Glutamatergic neuron (in vitro differentiated cells): ENCODE measurements at places on chromosomes 11 and 22.
A peak's percentile ranks its signal among the peaks of the same experiment; 100 is the strongest.

- DNase-seq = no peak
Observed at GRCh38 chr11:26021017-26021416, 310.9 kb upstream of the ANO3 start.

- DNase-seq = no peak
Observed at GRCh38 chr22:50146439-50147238, 23.9 kb upstream of the PANX2 start.

- no peak for DNase-seq
Observed at GRCh38 chr22:50151571-50152537, 18.7 kb upstream of the PANX2 start.

DNA sequence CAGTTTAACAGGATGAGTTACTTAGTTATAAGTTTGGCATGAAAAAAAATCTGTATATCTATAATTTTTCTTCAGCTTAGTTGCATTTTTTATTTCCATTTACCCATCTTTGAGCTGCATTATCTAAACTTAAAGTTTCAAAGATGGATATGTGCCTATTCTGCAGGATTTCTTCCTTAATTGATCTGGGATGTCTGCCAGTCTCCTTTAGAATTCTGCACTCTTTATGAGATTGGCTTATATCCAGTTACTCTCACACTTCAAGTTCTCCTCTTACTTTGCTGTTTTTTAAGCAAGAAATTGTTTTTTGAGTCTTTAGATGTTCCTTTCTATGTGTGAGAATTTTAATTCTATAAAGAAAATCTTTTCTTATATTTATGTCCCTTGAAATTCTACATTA lies 5.1 kb upstream of the PDGFD start:
- no peak for DNase-seq

DNA sequence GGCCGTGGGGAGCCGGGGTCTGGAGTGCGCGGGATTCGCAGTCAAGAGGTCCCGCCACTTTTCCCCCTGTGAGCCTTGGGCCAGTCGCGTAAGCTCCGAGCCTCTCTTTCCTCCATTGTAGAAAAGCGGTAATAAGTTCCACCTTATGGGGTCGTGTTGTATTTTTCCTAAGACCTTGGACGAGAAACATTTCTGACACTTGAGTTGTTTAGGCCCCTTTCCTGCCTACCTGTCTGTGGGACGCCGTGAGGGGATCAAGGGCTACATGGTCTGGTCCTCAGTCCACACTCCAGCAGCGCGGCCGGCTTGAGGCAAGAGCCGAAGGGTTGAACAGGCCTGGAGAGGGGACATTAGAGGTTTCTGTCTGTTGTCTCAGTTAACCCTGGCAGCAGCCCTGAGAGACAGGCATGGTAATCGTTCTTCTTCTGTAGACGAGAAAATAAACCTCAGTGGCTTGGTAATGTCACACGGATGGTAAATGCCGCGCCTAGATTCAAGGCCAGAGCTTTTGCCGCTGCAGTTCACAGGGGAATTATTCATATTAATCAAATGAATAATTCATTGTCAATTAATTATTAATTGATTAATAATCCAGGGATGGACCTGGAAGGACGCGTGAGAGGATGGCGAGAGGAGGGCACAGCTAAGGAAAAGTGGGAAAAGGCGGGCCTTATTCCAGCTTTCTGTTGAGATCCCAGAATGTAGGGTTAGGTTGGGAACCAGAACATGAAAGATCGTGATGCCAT lies 545 bp downstream of the FEN1 start:
- no peak for DNase-seq

GRCh38 chr11:85377901-85378300 lies 249.2 kb downstream of the DLG2 start:
- no peak for DNase-seq

GRCh38 chr11:12258451-12258850 lies 118.9 kb upstream of the PARVA start:
- no peak for DNase-seq

- DNase-seq = no peak
Observed at GRCh38 chr11:117855186-117855845, 21.1 kb downstream of the FXYD6 start.

- no peak for DNase-seq
Observed at GRCh38 chr11:92681586-92681985, 287.9 kb upstream of the MTNR1B start.

DNA sequence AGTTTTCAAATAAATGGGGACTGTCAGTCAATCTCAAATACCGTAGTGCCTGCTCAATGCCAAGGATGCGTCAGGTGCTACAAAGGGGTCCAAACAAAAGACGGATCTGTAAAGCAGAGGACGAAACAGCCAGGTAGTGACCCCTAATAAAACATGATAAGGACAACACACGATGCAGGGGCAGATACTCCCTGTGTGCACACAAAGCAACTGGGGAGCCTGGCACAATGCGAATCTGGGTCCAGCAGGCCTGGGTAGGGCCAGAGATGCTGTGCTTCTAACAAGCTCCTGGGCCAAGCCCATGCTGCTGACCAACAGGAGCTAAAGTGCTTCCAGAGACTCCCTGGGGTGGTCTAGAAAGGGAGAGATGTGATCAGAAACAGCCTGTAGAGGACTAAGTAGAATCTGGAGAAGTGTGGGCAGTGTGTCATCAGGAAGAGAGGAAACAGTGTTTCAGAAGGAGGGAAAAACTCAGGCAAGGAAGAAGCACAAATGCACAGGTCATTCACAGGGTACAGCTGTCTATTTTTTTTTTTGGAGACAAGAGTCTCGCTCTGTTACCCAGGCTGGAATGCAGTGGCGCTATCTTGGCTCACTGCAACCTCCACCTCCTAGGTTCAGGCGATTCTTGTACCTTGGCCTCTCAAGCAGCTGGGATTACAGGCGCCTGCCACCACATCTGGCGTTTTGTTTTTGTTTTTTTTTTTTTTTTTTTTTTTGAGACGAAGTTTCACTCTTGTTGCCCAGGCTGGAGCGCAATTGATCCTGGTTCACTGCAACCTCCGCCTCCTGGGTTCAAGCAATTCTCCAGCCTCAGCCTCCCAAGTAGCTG lies 74.5 kb downstream of the MICAL3 start:
- DNase-seq = no peak

DNA sequence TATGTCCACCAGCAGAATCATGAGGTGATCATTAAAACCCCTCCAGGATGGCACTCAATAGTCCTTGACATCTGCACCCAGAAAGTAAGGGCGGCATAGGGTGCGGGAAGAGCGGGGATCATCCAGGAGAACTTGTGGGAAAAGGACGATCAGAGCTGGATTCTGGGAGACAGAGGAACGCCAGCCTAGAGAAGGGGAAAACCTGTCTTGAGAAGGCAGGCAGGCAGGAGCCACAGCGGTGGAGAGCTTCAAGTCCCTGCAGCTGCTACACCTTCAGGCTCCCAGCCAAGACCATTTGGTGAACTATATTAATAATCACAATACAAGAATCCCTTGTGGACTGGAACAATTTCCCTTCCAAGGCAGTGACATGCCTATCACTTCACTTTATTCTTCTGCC lies 134.3 kb downstream of the BUD13 start:
- no peak for DNase-seq

- DNase-seq = no peak
Observed at GRCh38 chr11:4087551-4087950, 7.0 kb upstream of the RRM1 start.

GRCh38 chr22:37417264-37417663 lies 10.0 kb downstream of the ELFN2 start:
- no peak for DNase-seq

- no peak for DNase-seq
Observed at GRCh38 chr11:77130763-77131513, 2.9 kb downstream of the MYO7A start.

GRCh38 chr22:31333641-31334040 lies 12.5 kb downstream of the PATZ1 start:
- no peak for DNase-seq

DNA sequence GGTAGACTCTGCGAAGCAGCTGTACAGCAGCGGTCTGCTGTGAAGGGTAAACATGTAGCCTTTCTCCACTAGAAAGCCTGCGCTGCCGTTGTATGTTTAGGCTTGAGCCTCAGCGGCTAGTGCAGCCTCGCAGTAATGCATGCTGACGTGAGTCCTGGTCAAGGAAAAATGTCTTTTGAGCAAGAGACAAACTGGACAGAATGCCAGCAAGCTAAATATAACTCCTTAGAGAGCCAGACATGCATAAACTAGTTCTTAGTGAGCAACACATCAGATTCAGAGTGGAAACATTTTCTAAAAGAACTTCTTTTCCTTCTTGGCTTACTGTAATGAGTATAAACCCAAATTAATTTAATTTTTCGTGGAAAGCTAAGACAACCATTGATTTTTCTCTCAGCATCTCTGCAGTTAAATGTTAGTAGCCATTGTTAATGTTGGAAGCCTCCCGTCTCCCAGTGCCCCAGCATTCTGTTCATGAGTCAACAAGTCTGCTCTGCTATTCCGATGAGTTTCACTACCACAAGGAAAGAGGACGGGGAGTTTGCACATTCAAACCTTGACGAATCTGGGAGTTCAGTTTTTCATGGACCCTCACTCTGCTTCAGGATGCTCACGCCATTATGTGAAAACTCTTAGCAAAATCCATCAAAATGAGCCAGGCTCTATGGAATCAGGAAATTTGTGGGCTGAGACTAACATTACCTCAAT lies 51.4 kb downstream of the JAM3 start:
- peak; percentile 28 for DNase-seq

GRCh38 chr22:42330170-42330569 lies 59.7 kb upstream of the TCF20 start:
- no peak for DNase-seq

DNA sequence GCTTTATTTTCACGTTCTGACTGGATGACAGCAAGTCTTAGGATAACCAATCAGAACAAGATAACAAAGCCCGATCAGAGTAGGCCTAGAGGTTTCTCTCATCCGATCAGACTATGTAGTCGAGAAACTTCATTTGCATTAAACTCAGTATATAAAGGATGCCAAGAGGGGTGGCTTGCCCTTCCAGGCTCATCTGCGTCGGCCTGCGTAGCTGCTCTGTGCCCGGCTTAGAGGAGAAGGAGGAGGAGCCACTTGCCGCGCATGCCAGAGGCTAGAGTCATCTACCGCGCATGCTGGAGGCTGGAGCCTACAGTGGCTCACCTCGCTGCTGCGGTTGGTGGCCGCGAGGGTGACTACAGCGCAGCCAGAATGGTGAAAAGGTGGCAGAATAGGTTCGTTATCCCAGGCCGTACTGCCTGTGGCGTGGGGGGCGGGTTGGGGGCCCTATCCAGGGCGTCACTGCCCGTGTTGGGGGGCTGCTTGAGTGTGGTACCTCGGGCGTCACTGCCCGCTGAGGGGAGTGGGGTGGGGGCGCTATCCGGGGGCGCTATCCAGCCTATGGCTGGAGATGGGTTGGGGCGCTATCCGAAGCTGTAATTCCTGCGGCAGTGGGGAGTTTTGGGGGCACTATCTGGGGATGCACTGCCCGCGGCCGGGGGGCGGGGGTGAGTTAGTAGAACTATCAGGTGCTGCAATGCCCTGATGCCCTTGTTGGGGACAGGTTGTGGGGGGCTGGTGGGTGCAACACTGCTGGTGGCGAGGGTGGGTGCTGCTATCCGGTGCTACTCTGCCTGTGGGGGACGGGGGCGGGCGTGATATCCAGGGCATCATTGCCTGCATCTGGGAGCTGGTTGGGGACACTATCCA lies at the start of gene RFPL2:
Gene RFPL2, minus strand, starts transcription at position 218 of the 867 bp plus-strand sequence. CDS start 2,622 bp downstream, outside the sequence.
- peak; percentile 82 for DNase-seq

DNA sequence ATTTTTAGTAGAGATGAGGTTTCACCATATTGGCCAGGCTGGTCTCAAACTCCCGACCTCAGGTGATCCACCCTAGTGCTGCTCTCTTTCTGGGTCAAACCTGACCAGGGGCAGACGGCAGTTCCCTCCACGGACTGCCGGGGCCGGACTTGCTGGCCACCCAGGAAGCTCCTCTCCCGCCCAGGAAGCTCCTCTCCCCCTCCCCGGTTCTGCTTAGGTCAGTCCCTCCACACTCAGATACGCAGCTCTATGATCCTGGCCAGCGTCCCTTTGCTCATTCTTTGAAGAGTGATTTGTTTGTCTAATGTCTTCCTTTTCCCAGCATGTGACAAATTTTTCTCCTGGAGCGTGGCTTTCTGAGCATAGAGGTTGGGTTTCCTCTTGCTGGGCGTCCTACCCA lies 125.3 kb upstream of the B3GAT1 start:
- DNase-seq = peak; percentile 6

DNA sequence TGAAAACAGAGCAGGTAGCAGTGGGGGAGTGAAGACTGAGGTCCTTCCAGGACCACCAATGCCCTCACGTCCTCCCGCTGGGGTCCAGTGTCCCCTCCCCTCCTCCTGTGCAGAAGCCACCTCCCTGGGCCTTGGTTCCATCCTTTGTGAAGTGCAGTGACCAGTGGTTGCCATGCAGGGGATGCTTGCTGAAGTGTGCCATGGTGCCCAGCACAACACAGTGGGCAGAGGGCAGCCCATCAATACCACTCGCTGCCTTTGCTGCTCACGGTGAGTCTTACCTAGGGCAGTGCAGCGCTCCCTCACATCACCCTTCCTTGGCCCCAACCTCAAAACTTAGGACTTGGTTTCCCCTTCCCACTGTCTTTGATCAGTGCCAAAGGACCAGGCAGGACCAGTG lies 12.9 kb downstream of the MYEOV start:
- no peak for DNase-seq

DNA sequence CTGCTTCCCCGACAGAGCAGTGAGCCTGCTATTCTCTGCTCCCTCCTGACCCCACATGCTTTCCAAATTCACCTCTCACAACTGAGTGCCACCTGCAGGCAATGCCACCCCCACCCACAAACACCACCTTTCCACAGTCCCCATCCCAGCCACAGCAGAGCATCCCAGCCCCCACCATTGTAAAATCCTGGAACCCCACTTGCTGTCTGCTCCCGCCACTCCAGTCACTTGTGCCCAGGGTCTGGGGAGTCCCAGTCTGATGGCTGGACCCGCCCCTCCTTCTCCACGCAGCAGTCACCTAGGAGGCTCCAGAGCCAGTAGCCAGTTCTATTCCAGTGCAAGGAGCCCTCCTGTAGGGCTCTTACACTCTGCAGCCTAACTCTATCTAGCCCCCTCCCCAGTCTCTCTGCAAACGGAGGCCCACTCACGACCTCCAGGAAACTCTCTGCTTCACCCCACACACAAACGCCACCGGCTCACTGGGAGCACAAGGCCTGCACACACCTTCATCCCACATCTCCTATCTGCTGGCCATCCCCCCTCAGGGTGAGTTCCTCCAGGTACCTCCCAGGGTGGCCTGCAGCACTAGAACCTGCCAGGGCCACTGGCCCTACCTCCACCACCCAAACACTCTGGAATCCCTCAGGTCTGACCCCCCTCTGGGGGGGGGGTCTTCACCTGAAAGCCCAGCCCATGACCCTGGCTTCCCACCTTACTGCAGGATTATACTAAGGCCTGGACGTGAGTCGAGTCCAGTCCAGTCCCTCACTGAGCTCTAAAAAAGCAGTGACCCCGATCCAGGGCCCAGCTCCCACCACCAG lies 1.4 kb downstream of the GNB1L start:
- DNase-seq = peak; percentile 15

- no peak for DNase-seq
Observed at GRCh38 chr11:17724020-17724908, 4.9 kb downstream of the MYOD1 start.

GRCh38 chr11:69157156-69157821 lies 1.6 kb downstream of the SMIM38 start:
- no peak for DNase-seq

- DNase-seq = no peak
Observed at GRCh38 chr22:28013611-28014010, 94.6 kb upstream of the PITPNB start.

- no peak for DNase-seq
Observed at GRCh38 chr11:134640536-134640935, 228.5 kb upstream of the B3GAT1 start.
